ENCODE measurements at places on chromosomes 4 and X. TPM values are rescaled to one million over a fixed set of nuclear protein-coding genes. Genes with fewer than 3 reads are reported as not detected.

- H3K4me3 ChIP-seq: no peak overlapping the region
- DNase-seq: no peak
- no peak overlapping the region for H3K27ac ChIP-seq
- H3K27me3 ChIP-seq: no peaks in the 10 kb centered on the region
These were observed 90.5 kb downstream of the MSN start for GRCh38 chrX:65757943-65758342.

DNA sequence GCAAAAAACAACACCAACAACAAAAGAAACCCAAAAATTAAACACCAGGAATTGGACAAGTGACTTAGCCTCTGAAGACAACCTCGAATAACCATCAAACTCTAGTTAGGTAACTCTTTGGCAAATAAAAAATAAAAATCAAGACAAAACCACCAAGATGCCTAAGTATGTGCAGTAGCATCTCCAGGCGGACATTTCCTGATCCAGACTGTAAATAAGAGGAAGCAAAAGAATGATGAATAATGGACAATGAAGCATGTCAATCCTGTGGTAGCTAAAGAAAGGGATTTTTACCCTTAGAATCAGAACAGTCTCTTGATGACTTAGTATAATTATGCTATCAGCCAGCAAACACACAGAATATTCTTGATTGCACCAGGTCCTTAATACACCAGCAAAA, 276.7 kb upstream of the DIAPH2 start:
- no peaks in the 10 kb centered on the region for H3K4me1 ChIP-seq
- DNase-seq: no peak
- H3K27me3 ChIP-seq: no peaks in the 10 kb centered on the region

The CYTL1 gene
- not detected for total RNA-seq

DNA sequence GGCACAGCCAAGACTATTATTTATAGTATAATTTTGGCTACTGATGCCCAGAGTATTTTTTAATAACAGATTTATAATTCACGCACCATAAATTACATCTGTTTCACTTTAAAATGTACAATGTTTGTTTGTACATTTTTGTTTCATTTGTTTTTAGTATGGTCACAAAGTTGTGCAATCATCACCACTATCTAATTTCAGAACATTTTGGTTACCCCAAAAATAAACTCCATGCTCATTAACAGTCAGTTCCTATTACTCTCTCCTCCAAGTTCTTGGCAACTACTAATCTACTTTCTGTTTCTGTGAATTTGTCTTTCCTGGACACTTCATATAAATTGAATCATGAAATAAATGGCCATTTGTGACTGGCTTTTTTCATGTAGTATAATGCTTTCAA, 176.7 kb downstream of the SH3BGRL start:
- H3K27ac ChIP-seq: no peak overlapping the region
- H3K4me1 ChIP-seq: no peaks in the 10 kb centered on the region
- H3K36me3 ChIP-seq: no peaks in the 10 kb centered on the region
- no peak overlapping the region for H3K4me3 ChIP-seq
- DNase-seq: no peak

The PRDM5 gene
- total RNA-seq: not detected

- H3K27ac ChIP-seq: no peak overlapping the region
- H3K27me3 ChIP-seq: no peaks in the 10 kb centered on the region
- H3K4me1 ChIP-seq: no peaks in the 10 kb centered on the region
- H3K4me3 ChIP-seq: no peak overlapping the region
- no peaks in the 10 kb centered on the region for H3K36me3 ChIP-seq
These were observed 66.3 kb downstream of the C4orf46 start for GRCh38 chr4:158605393-158605792.

- H3K4me3 ChIP-seq: no peak overlapping the region
- no peak for DNase-seq
- peaks cover 42% of the 10 kb centered on the region for H3K4me1 ChIP-seq
These were observed 11.4 kb downstream of the MCUB start for GRCh38 chr4:109571494-109571893.

GRCh38 chr4:138655985-138656384, 359.6 kb upstream of the NOCT start:
- no peaks in the 10 kb centered on the region for H3K36me3 ChIP-seq
- H3K27ac ChIP-seq: no peak overlapping the region
- H3K27me3 ChIP-seq: no peaks in the 10 kb centered on the region
- no peak overlapping the region for H3K4me3 ChIP-seq
- no peaks in the 10 kb centered on the region for H3K4me1 ChIP-seq

- H3K36me3 ChIP-seq: no peaks in the 10 kb centered on the region
- DNase-seq: no peak
- H3K27ac ChIP-seq: no peak overlapping the region
- H3K27me3 ChIP-seq: no peaks in the 10 kb centered on the region
These were observed 118.0 kb downstream of the PWWP3B start for GRCh38 chrX:106286053-106286650.

- H3K36me3 ChIP-seq: no peaks in the 10 kb centered on the region
- H3K4me1 ChIP-seq: no peaks in the 10 kb centered on the region
- H3K4me3 ChIP-seq: no peak overlapping the region
- peaks cover 9% of the 10 kb centered on the region for H3K27me3 ChIP-seq
These were observed 85.6 kb upstream of the CPEB2 start for GRCh38 chr4:14916554-14917297.

DNA sequence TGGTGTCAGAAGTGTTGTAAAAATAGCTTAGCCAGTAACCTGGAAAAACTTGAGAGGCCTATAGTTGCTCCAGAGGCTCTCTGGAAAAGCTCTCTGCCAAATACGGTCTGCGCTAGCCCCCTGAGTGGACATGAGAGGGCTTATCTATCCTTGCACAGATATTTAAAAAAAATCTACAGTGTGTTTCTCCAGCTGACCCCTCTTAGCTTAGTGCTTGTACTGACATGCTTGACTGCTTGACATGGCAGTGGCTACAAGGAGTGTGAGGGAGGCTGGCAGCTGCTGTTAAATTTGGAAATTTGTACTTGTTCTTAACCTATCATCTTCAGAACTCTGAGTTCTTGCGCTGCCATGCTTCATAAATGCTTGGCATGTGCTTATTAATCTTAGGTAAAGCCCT, 229.2 kb downstream of the RBMX2 start:
- no peaks in the 10 kb centered on the region for H3K4me1 ChIP-seq
- H3K36me3 ChIP-seq: peaks cover 46% of the 10 kb centered on the region

The TCEAL3 gene
- total RNA-seq: 8.5 TPM

DNA sequence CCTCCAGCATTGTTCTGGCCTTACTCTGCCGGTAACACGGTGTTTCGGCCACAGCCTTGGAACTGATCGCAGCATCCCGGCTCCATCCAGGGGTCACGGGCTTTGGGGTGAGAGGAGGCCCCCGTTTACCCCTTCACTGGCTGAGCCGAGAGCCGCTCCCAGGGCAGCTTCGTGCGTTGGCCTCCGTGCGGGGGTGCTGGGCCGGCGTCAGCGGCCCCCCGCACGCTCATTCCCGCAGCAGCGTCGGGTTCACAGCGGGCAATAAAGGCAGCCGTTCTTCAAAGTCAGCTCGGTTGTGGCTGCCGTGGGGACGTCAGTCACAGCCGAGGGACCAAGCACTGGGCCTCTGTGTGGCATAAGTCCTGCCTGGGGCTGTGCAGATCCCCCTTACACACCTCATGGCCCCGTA, 25.3 kb upstream of the PLCXD1 start:
- H3K27me3 ChIP-seq: no peaks in the 10 kb centered on the region
- no peak overlapping the region for H3K4me3 ChIP-seq
- DNase-seq: no peak

- H3K4me3 ChIP-seq: no peak overlapping the region
- no peak for DNase-seq
- H3K4me1 ChIP-seq: no peaks in the 10 kb centered on the region
- H3K36me3 ChIP-seq: no peaks in the 10 kb centered on the region
- H3K27me3 ChIP-seq: peaks cover 17% of the 10 kb centered on the region
These were observed 205.1 kb upstream of the EMCN start for GRCh38 chr4:100722866-100723459.

- no peaks in the 10 kb centered on the region for H3K4me1 ChIP-seq
- no peak for DNase-seq
- no peaks in the 10 kb centered on the region for H3K27me3 ChIP-seq
- no peaks in the 10 kb centered on the region for H3K36me3 ChIP-seq
- H3K27ac ChIP-seq: no peak overlapping the region
These were observed 100.1 kb downstream of the CXXC4 start for GRCh38 chr4:104394406-104395167.

GRCh38 chr4:105147553-105148161, 981 bp downstream of the TET2 start:
- H3K36me3 ChIP-seq: peaks cover 17% of the 10 kb centered on the region
- H3K4me3 ChIP-seq: peak overlapping the region; percentile 99
- peak overlapping the region; percentile 98 for H3K27ac ChIP-seq
- no peak for DNase-seq

- H3K27ac ChIP-seq: no peak overlapping the region
- H3K36me3 ChIP-seq: no peaks in the 10 kb centered on the region
- H3K4me3 ChIP-seq: no peak overlapping the region
- DNase-seq: no peak
- H3K4me1 ChIP-seq: peaks cover 8% of the 10 kb centered on the region
These were observed 214.6 kb downstream of the PALLD start for GRCh38 chr4:168711197-168712140.

The PPP2R2C gene
- not detected for total RNA-seq

DNA sequence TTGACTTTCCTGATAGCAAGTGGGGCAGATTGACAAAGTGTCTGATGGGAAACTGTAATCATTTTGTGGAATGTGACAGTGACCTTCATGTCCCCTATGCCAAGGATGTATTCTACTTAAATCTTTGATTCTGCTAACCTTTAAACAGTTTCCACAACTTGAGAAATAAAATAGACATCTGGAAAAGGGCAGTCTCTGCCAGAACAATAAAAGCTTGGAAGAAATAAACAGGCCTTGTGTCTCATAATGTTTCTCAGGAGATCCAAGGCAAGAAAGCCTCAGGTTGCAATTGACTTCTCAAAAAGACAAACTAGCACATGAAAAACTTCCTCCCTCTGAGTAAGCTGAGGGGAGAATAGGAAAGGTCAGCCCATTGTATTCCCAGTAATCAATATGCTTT, 174.9 kb downstream of the FSTL5 start:
- no peak overlapping the region for H3K27ac ChIP-seq
- no peak for DNase-seq
- H3K4me3 ChIP-seq: no peak overlapping the region
- no peaks in the 10 kb centered on the region for H3K36me3 ChIP-seq
- no peaks in the 10 kb centered on the region for H3K4me1 ChIP-seq

GRCh38 chr4:3137908-3138307, 63.4 kb downstream of the HTT start:
- no peaks in the 10 kb centered on the region for H3K27me3 ChIP-seq
- H3K4me3 ChIP-seq: no peak overlapping the region
- H3K4me1 ChIP-seq: no peaks in the 10 kb centered on the region
- no peak for DNase-seq
- peaks cover 85% of the 10 kb centered on the region for H3K36me3 ChIP-seq

DNA sequence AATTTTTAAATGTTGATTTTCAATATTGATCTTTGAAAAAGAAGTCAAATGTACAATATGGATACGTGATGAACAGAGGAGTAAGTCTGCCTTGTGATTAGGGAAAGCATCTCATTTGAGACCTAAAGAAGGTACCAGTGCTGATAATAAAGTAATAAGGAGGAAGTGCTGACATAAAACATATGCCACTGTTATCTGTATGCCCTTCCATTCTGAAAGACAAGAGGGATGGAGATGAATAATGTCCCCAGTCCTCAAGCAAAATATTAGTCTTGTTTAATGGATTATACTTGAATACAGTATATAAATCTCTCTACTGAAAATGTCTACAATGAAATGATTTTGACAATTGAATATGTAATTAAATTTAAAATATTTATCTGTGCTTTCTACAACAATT, 58.2 kb downstream of the CCSER1 start:
- no peak overlapping the region for H3K27ac ChIP-seq
- no peaks in the 10 kb centered on the region for H3K27me3 ChIP-seq
- no peak for DNase-seq

GRCh38 chr4:108902769-108903168, 139.9 kb upstream of the ETNPPL start:
- H3K27ac ChIP-seq: no peak overlapping the region
- H3K27me3 ChIP-seq: no peaks in the 10 kb centered on the region
- H3K36me3 ChIP-seq: no peaks in the 10 kb centered on the region
- no peaks in the 10 kb centered on the region for H3K4me1 ChIP-seq
